ENCODE measurements at places on chromosomes 13 and 19.

GRCh38 chr19:55095260-55096060 is 19.8 kb downstream of the EPS8L1 start:
- no peak for DNase-seq

GRCh38 chr13:29008296-29008695 is 188.2 kb downstream of the MTUS2 start:
- no peak for DNase-seq

- DNase-seq, result no peak
Measured at GRCh38 chr13:106561551-106562170, 6.3 kb downstream of the ARGLU1 start.

GRCh38 chr19:49473868-49474541 is at the start of gene FLT3LG:
Gene FLT3LG (plus strand): TSS chr19:49474215. CDS start chr19:49474640, 425 bp downstream.
- peak; percentile 74 for DNase-seq

GRCh38 chr19:45558399-45558878 is 26.2 kb downstream of the OPA3 start:
- peak; percentile 64 for DNase-seq

- DNase-seq, result no peak
Measured at GRCh38 chr19:24060687-24061356, 26.2 kb upstream of the ZNF254 start.

- DNase-seq, result no peak
Measured at GRCh38 chr13:49455007-49455398, 10.9 kb downstream of the SETDB2 start.

- no peak for DNase-seq
Measured at GRCh38 chr19:5046339-5047039, 77.6 kb downstream of the KDM4B start.

GRCh38 chr19:9793071-9793591 is 24.6 kb upstream of the ZNF846 start:
- peak; percentile 61 for DNase-seq

GRCh38 chr19:35462476-35462953 is 14.5 kb downstream of the FFAR2 start:
- DNase-seq, result no peak

DNA sequence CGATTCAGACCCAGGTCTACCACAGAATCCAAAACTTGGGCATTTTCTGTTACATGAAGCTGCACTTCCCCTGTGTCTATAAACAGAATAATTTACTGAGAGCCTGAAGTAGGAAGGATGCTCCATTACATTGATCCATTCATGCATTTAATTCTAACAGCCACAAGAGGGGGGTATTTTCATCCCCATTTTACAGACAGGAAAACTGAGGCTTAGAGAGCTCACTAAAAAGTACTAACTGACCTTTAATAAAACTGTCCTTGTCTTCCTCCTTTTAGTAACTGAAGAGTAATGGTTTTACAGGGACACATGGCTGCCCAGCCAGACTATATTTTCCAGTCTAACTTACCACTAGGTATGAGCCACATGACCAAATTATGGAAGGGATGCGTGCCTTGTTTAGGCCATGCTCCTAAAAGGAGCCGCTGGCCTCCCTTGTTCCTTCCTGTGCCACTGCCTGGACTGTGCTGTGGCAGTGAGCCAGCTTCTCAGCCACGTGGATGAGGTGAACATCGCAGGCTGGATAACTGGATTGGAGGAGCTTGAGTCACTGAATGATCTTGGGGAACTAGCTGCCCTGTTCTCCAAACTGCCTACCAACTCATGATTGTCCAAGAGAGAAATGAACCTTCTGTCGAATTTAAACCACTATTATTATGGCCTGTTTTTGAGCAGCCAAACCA is 108.3 kb downstream of the DOCK9 start:
- peak; percentile 29 for DNase-seq

DNA sequence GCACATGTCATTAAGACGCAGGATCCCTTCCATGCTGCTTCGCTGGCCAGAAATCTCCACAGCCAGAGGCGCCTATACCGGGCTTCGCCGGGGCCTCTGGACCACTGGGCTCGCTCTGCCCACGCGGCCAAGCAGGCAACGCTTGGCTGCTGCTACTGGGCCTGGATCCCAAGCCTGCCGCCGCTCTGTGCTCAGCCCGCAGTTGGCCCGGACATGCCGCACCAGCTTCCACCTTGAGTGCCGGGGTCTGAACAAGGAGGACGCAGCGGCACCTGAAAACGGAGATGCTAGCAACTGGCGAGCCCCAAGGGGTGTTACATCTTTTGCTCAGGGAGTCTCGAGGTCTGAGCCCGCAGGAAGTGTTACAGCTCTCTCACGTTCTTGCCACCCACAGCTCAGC is 409.9 kb upstream of the SGCG start:
- no peak for DNase-seq

- no peak for DNase-seq
Measured at GRCh38 chr13:49516467-49516866, 20.7 kb downstream of the PHF11 start.

GRCh38 chr19:50022823-50023222 is 2.3 kb downstream of the VRK3 start:
- no peak for DNase-seq

DNA sequence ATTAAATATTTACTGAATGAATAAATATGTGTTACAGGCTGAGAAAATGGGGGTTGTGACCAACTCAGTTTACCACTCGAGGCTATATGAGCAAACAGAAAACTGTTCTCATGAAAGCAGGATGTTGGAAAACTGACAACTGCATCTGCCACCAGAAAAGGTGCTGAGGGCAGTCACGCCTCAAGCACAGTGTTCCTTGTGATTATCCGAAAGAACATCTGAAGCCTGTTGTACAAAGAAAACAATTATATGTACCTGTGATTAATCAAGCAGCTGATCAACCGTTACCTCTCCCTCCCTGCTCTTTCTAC is 6.2 kb upstream of the KLK13 start:
- DNase-seq, result no peak

DNA sequence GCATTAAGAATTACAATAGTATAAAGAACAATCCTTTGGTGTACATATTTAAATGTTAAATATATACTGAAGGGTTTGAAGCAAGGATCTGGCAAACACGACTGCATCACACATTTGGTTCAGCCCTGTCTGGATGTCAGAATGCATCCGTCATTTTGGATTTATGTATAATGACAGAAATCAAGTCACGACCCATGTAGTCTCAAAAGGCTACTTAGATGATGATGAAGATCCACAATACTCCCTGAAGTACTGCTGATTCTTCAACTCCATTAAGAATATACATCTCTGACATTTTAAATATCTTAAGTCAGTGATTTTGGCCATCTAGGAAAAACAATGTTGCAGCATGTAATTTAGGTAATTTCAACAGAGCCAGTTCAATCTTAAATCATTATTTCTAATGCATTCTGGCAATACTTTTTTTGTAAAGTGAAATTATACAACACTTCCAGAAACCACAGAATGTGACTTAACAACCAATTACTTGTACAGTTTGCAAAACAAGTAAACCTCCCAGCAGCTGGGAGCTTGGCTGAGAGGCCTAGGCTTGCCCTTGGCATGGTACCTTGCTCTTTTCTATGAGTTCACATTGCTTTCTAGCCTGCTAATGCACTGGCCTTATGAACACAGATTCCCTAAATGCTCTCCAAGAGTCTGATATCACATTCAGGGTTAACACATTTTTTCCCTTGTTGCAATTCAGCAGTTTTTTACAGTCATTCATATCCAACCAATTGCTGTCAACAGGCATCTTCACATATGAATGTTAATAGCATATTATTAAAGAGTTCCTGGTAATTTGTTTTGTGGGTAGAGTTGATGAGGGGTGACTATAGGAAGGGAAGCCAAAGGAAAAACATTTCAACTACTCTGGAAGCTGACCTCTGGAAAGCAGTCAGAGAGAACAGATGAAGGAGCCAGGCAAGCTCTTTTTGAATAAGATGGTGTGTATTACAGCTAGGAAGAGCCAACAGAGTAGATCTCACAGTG is 175.2 kb downstream of the ENOX1 start:
- no peak for DNase-seq

DNA sequence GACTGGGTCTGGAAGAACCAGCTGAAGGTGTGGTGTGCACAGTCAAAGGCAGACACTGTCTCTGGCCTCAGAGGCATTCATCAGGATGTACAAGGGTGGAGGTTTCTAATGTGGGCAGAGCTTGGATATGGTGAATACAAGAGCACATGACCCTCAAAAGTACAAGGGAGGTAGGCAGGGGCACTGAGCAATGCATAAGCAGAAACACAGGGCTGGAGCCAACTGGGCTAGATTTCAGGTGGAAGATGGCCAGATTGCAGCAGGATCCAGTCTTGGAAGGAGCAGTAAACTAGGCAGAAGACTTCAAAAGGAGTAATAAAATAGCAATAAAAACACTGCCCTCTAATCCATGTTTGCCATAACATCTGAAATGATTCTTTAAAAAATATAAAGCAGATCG is 417.1 kb downstream of the OLFM4 start:
- DNase-seq, result no peak

- DNase-seq, result no peak
Measured at GRCh38 chr19:52191389-52191788, 1.5 kb downstream of the PPP2R1A start.

GRCh38 chr13:80262051-80262695 is 78.8 kb downstream of the SPRY2 start:
- no peak for DNase-seq

GRCh38 chr13:111904701-111905608 is 162.0 kb upstream of the SOX1 start:
- DNase-seq, result no peak

- DNase-seq, result no peak
Measured at GRCh38 chr19:5484398-5485285, 29.4 kb downstream of the ZNRF4 start.

GRCh38 chr13:78382491-78382890 is 220.9 kb downstream of the POU4F1 start:
- no peak for DNase-seq

GRCh38 chr13:44451126-44451525 is 77.5 kb downstream of the SERP2 start:
- DNase-seq, result no peak

- no peak for DNase-seq
Measured at GRCh38 chr13:97948041-97948440, 5.4 kb upstream of the IPO5 start.

DNA sequence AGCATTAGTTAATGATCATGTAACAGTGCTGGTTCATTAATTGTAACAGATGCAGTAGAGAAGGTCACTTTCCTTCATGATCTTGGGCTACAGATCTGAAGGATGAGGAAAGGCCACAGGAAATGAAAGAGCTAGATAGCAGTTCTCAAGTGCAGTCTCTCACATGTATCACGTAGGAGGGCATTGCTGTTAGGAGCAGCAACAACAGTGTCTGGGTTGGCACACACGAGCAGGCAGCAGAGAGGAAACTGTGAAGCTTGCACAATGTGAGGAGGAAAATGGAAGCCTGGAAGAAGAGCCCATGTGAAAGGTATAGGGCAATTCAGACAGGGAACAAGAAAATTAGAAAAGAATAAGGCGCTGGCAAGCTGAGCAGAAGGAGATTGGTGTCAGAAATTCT is 1741.5 kb downstream of the PCDH9 start:
- DNase-seq, result no peak

DNA sequence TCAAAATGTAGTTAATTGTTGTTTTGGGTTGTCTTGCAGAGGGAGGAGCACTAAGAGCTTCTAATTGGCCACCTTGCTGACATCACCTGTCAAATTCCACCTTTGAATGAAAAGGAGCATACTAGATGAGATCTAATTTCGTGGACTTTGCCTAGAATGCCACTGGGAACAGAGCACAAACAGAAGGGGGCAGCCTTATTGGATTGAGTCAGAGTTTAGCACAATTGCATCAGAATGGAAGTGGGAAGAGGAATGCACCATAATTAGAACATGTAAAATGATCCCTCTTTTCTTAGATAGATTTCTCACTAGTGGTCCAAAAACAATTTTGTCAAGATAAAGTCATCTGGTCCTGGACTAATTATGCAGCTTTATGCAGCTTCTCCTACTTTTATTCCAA is 1552.2 kb downstream of the PCDH9 start:
- DNase-seq, result no peak

Measured in BE2C (cell line).